ENCODE measurements at places on chromosomes 5 and 9.

GRCh38 chr5:33474004-33474403 lies 33.2 kb downstream of the TARS1 start:
- no peaks in the 10 kb centered on the region for H3K4me1 ChIP-seq
- H3K36me3 ChIP-seq: peaks cover 3% of the 10 kb centered on the region
- H3K27me3 ChIP-seq: no peaks in the 10 kb centered on the region

DNA sequence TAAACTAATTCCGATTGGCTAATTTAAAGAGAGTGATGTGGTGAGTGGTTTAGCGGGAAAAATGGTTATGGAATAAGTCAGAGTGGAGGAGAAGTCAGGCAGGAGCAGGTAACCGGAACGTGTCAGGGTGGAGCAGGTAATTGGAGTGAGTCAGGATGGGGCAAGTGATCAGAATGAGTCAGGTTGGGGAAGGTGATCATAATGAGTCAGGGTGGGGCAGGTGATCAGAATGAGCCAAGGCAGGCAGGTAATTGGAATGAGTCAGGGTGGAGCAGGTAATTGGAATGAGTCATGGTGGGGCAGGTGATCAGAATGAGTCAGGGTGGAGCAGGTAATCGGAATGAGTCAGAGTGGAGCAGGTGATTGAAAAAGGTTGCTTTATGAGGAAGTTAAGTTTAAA lies 101.4 kb downstream of the TMEM167A start:
- no peak for DNase-seq
- H3K36me3 ChIP-seq: no peaks in the 10 kb centered on the region
- no peaks in the 10 kb centered on the region for H3K4me1 ChIP-seq

DNA sequence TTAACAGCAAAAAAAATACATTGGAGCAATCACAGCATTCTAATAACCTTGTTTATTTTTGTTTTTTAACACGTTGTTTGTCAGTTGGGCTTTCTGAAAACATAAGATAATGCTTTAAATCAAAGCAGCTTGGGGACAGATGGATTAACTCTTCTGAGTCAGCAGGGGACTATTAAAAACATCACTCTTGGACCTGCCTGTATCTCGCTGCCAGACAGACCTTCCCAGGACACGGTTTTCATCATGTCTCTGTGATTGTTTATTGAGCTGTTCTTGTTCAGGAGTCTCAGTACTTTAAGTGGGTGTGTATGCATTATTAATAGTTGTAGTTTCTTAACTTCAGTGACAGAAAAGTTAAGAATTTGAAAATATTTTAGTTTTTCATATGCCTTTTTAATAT lies 173.2 kb downstream of the SH3GL2 start:
- H3K4me1 ChIP-seq: no peaks in the 10 kb centered on the region
- no peaks in the 10 kb centered on the region for H3K27me3 ChIP-seq
- DNase-seq: no peak
- H3K4me3 ChIP-seq: no peak overlapping the region
- no peak overlapping the region for H3K27ac ChIP-seq

DNA sequence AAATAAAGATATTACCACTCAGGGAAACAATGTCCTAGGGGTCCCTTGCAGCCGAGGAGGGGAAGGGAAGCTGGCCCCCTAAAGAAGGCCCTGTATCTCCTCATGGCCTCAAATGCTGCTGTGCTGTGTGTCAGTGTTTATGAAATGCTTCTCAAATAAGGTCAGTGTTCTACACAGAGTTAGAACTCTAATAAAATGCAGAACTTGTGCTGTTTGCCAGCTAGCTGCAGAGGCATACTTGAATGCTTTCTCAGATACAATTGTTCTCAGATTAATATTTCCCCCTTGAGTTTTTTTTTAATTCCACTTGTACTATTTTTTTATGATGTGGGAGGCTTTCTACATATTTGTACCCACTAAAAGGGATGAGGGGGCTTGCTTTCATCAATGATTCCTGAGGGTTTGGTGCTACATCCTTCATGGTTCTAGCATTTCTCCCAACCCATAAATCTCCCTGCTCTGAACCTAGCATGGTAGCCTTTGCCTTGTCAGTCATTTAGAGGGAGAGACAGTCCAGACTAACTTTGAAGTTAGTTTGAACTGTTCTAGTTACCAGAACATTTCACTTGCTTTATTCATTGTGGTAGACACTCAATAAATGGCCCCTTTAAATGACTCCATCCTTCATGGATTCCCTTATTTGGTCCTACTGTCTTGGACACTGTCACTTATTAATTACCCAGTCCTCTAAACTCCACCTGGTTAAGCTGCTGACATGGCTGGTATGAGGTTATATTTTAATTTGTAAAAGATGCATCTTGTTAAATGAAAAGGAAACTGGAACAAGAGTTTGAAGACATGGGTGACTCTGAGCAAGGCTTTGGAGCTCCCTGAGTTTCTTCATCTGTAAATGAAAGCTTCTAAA lies 12.6 kb downstream of the SLIT3 start:
- H3K27me3 ChIP-seq: no peaks in the 10 kb centered on the region
- no peak overlapping the region for H3K4me3 ChIP-seq
- no peak overlapping the region for H3K27ac ChIP-seq
- DNase-seq: no peak

DNA sequence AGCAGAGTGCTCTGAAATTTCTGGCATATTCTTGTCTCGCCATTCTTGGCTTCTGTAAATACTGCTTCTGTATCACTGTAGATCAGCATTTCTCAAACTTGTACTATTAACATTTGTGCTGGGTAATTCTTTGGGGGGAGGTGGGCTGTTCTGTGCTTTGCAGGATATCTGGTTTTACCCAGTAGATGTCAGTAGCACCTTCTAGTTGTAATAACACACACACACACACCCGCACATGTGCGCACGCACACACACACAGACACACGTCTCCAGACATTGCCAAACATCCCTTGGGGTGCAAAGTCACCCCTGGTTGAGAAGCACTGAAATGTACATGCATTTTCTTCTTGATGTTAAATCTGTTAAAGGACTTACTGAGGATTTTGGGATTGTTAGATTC lies 304.1 kb downstream of the MAT2B start:
- peak; percentile 14 for DNase-seq
- H3K36me3 ChIP-seq: no peaks in the 10 kb centered on the region
- H3K4me3 ChIP-seq: no peak overlapping the region
- no peak overlapping the region for H3K27ac ChIP-seq

DNA sequence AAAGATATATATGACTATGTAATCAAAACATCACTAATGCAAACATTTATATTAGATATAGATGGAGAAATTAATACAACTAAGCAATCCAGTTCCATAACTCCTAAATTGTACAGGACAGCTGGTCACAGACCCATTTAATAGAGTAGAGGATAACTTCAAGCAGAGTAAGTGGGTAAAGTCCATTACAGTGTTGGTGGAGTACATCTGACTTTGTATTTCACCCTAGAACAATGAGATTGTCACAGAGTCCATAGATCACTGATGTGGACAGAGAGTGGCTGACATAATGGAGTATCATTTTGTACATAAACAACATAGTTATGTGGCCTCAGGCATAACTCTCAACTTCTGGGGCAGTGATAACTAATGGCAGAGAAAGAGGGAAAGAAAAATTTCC lies 267.8 kb upstream of the KLF9 start:
- H3K4me1 ChIP-seq: no peaks in the 10 kb centered on the region
- no peak for DNase-seq
- H3K36me3 ChIP-seq: no peaks in the 10 kb centered on the region
- no peaks in the 10 kb centered on the region for H3K27me3 ChIP-seq
- H3K4me3 ChIP-seq: no peak overlapping the region
- H3K27ac ChIP-seq: no peak overlapping the region

DNA sequence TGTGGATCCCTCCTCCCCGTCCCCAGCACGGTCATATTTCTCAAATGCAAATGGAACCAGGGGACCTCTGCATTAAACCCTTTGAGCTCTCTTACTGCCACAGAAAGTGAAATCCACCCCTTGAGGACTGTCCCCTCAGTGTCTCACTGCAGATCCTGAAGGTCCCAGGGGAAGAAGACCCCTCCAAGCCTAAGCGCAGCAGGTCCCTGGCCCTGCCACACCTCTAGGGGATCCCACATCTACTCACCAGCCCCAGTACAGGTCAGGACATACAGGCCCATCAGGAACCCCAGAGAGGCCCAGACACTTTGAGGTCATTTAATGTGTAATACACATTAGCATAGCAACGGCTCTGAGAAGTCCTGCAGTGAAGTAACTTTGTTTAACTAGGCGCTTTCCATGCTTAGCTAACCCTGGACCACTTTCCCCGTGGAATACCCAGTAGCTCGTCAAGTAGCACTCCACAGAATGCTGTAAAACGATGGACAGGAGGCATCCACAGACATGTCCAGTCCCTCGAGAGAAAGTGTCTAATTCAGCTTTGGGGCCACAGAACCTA lies 54.7 kb upstream of the ALDH1B1 start:
- H3K27me3 ChIP-seq: peaks cover 19% of the 10 kb centered on the region
- H3K4me1 ChIP-seq: peaks cover 7% of the 10 kb centered on the region
- H3K27ac ChIP-seq: no peak overlapping the region
- no peaks in the 10 kb centered on the region for H3K36me3 ChIP-seq

DNA sequence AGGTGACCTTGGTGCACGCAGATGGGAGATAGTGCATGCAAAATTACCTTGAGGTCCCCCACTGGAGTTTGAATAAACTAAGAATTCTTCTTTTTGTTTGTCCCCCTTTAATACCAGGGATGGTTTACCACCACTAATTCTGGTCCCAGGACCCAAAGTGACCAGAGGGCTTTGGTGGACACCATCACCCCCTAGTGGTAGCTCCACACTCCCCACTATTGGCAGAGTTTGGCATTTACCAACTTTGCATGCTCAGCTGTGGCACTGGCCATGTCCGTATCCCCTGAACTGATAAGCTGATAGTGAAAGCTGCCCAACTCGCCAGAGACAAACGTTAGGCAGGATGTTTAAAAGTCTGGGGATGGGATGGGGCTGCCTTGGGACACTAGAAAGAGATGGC lies 3.3 kb downstream of the ASTN2 start:
- H3K27ac ChIP-seq: no peak overlapping the region
- no peak overlapping the region for H3K4me3 ChIP-seq
- DNase-seq: no peak
- H3K36me3 ChIP-seq: no peaks in the 10 kb centered on the region

DNA sequence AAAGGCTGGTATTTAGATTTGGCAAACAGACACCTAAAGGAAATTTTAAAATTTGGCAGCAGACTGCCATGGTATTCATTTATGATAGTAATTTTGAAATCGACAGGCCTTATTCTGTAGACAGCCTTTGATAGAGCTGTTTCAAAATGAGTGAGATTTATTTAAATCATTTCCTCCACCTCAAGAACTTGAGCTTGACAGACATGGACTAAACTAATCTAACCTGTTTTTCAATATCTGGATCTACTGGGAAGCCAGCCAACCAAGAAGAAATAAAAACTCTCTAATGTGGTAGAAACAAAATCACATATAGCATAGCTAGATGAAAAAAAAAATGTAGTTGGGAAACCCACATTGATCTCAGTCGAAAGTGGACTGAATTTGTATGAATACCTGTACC lies 56.9 kb upstream of the RASA1 start:
- H3K27ac ChIP-seq: no peak overlapping the region
- no peak overlapping the region for H3K4me3 ChIP-seq
- H3K4me1 ChIP-seq: no peaks in the 10 kb centered on the region

DNA sequence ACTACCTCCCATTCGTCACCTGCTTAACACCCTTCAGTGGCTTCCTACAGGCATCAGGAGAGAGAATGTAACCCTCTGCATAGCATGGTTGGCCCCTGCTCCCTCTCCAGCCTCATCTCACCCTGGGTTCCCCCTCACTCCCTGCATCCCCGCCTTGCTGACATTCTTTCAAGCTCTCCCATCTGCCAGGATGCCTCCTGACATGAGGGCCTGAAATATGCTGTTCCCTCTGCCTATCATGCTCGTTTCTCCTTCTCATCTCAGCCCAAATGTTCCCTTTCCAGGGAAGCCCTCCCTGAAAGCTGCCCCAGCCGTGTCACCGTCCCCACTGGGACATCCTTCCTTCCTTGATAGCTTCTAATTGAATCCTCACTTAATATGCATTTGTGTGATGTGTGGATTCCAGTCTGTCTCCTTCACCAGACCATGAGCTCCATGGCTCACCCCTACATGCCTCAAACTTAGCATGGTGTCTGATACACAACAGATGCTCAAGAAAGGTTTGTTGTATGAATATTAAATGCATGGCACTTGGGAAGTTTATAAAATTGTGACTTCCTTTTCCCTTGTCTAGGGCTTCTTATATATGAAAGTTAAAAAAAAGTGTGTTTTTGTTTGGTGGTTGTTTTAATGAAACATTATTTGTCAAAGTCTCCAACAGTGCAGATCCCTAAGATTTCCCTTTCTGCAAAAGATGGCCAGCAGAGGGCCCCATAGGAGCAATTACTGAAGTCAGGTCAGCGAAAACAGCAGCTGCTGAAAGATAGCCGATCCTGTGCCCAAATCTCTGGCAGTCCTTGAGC lies 7.3 kb upstream of the C5orf58 start:
- H3K4me1 ChIP-seq: no peaks in the 10 kb centered on the region
- H3K36me3 ChIP-seq: no peaks in the 10 kb centered on the region
- peak; percentile 41 for DNase-seq
- H3K4me3 ChIP-seq: no peak overlapping the region
- H3K27ac ChIP-seq: no peak overlapping the region

- peaks cover 18% of the 10 kb centered on the region for H3K4me1 ChIP-seq
- H3K27me3 ChIP-seq: no peaks in the 10 kb centered on the region
- H3K4me3 ChIP-seq: no peak overlapping the region
These were observed 146.0 kb downstream of the PRR16 start for GRCh38 chr5:120610145-120610544.

- DNase-seq: no peak
- H3K27ac ChIP-seq: no peak overlapping the region
- H3K4me3 ChIP-seq: no peak overlapping the region
- H3K36me3 ChIP-seq: peaks cover 24% of the 10 kb centered on the region
These were observed 1.8 kb downstream of the DND1 start for GRCh38 chr5:140671472-140672125.

- H3K4me3 ChIP-seq: no peak overlapping the region
- DNase-seq: no peak
- H3K27ac ChIP-seq: no peak overlapping the region
- H3K36me3 ChIP-seq: no peaks in the 10 kb centered on the region
These were observed 71.4 kb downstream of the SEMA4D start for GRCh38 chr9:89426384-89426961.

- no peaks in the 10 kb centered on the region for H3K27me3 ChIP-seq
- peaks cover 5% of the 10 kb centered on the region for H3K36me3 ChIP-seq
- peak; percentile 19 for DNase-seq
- peaks cover 2% of the 10 kb centered on the region for H3K4me1 ChIP-seq
- peak overlapping the region; percentile 81 for H3K27ac ChIP-seq
- H3K4me3 ChIP-seq: peak overlapping the region; percentile 87
These were observed 790 bp upstream of the IARS1 start for GRCh38 chr9:92294297-92294676.
